Choroid plexus epithelial cell (primary cell): ENCODE measurements at places on chromosomes 2 and 18.
A peak's percentile ranks its signal among the peaks of the same experiment; 100 is the strongest.

- no peak for DNase-seq
Observed at GRCh38 chr2:12620759-12621158, 96.0 kb upstream of the TRIB2 start.

GRCh38 chr2:81263989-81264388 is 959.4 kb upstream of the LRRTM1 start:
- DNase-seq, result no peak

GRCh38 chr2:111638274-111638877 is 245.6 kb downstream of the ANAPC1 start:
- no peak for DNase-seq

DNA sequence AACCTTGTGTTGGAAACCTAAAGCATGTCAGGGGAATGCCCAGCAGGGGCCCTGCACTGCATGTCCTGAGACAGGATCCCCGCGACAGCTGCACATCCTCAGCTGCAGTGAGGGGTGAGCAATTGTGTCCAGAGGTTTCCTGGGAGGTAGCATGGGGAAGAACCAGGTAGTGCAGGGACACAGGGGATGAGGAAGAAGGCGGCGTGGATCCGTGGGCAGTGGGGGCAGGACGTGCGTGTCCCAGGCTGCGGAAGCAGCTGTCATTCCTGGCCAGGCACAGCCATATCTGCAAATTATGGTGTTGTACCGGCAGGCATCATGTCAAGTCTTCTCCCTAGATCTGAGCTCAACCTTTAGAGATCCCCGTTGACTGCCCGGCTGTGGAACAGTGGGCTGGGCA is 238.2 kb upstream of the MYT1L start:
- DNase-seq, result no peak

GRCh38 chr18:78241535-78242253 is 737.9 kb upstream of the SALL3 start:
- DNase-seq, result no peak

DNA sequence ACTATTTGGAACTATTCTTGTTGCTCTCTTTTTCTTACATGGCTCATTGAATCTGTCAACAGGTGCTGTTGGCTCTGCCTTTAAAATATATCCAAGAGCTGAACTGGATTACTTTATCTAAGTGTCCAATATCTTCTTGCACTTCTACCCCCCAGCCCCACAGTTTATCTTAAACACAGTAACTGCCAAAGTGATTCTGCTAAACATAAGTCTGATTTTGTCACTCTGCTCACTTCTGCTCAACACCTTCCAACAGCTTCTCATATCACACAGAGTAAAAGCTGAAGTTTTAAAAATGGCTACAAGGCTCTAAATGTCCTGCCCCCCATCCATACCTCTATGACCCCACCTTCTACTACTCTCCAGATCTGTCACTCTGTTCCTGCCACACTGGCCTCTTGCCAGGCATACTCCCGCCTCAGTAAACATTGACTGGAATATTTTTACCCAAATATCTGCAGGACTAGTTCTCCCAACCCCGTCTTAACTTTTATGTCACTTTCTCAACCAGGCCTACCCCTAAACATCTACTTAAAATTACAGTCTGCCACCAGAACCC is 130.7 kb downstream of the CCDC148 start:
- no peak for DNase-seq

GRCh38 chr2:82411071-82411470 is 2048.0 kb downstream of the SUCLG1 start:
- DNase-seq, result peak; percentile 31

DNA sequence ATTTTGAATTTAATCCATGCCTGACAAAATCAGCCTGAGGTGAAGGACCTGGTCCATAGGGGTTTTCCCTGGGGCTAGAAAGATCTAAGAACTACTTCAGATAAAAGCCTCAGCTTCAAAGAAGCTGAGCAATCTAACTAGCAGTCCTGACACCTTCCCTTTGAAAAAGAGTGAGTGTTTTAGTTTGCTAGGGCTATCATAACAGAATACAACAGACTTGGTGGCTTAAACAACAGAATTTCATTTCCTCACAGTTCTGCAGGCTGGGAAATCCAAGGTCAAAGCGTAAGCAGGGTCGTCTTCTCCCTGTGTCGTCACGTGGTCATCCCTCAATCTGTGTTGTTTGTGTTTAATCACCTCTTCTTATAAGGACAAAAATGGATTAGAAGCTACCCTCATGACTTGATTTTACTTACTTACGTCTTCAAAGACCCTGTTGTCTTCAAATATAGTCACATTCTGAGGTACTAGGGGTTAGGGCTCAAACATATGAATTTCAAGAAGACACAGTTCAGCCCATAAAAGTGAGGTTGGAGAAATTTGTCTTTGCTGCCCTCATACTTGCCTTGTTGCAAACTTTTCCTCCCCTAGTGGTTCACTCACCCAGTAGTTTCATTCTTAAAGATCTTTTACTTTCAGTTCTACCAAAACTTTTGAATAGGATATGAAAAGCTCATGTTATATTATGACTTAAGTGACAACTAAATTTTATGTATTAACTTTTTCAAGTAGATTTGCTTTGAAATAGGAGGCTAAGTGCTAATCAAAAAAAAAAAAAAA is 673.8 kb downstream of the ARHGAP15 start:
- DNase-seq, result peak; percentile 10

- peak; percentile 67 for DNase-seq
Observed at GRCh38 chr2:31558401-31559295, 22.1 kb downstream of the SRD5A2 start.

DNA sequence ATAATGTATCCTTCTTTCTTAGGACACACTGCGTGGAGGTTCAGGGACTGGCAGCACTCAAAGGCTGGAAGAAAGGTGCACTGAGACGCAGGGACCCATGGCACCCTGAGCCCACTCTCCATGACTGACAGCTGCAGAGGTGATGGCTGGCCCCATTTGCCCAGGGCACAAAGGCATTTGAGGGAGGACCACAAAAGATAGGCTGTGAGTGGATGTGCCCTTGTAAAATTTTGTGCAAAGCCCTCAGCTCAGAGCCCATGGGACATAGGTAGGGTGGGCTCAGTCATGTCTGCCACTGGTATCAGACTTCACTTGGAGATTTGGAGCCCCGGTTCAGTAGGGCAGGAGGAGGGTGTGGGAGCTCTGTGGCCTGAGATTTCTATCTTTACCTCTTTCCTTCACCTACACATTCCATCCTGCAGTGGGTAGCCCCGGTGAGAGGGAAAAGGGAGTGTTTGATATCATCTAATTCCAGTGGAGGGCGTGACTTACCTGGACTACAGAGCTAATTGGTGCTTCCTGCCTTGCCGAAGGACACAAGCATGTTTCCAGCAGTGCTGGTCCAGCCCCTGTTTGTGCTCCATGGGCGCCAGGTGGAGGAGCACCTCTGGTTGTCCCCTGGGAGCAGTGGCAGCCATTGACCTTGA is 312.2 kb downstream of the EN1 start:
- DNase-seq, result no peak

- DNase-seq, result no peak
Observed at GRCh38 chr2:197964720-197965119, 160.3 kb downstream of the PLCL1 start.

- peak; percentile 58 for DNase-seq
Observed at GRCh38 chr2:193824474-193824873, 1629.7 kb upstream of the TMEFF2 start.

GRCh38 chr2:241795021-241795999 is 13.7 kb upstream of the NEU4 start:
- no peak for DNase-seq

DNA sequence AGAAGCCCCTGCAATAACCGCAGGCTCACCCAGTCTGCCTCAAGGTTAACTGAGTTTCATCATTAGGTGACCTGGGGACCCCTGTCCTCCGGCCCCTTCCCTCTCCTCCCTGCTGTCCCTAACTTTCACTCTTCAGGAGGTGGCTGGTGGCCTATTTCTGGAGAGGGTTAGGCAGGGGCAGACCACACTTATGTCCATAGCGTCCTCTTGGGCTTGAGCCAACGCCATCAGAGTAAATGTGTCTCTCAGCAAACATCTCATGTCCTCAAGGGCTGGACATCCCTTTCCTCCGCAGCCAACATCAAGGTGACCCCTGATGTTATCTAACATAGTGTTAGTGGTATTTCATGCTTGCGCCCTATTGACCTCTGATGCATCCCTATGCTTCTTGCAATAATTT is 114.8 kb downstream of the BCL11A start:
- DNase-seq, result no peak

DNA sequence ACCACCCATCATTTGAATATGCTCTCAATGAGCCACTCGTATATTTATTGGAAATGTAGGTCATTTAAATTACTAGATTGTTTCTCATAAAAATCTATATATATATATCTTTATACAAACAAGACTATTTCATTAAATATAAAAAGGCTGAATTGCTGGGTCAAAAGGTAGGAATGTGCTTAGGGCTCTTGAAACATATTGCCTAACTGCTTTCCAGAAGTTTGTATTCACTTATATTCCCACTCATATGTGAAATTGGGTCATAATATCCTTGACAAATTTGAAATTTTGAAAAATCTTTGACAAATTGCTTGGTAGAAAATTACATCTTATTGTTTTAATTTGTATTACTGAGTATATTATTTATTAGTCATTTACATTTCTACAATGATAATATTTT is 999.8 kb upstream of the CDH2 start:
- peak; percentile 24 for DNase-seq

DNA sequence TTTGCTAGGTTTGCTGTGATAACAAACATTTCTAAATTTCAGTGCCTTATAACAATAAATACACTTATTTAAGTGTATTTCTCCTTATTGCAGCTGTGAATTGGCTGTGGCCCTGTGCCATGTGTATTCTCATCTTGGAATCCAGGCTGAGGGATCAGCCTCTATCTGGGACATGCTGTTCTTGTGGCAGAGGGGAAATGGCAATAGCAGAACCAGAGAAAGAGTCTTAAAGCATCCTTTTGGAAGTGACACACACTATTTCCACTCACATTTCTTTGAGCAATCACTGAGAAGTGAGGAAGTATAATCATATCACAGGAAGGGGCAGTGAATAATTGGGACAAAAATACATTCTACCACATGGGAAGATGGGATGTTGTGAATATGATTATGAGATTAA is 66.2 kb upstream of the PROKR1 start:
- DNase-seq, result peak; percentile 40

DNA sequence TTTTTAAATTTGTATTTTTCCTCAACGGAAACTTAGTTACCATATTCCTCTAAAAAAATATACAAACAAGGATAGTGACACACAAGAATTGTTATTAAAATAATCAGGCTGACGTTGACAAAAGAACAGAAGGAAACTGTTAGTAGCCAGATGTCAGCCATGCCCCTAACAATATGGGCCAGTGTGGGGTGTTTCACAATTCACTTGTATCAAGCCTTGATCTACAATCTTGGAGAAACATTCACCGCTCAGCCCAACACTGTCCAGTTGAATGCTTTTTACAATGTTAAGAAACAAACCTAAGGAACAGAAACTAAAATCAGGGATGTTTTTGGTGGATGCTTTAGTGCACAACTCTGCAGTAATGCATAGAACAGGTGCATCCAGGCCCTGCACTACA is 44.6 kb downstream of the TMEFF2 start:
- no peak for DNase-seq

GRCh38 chr2:224711381-224711780 is 4.8 kb downstream of the CCDC195 start:
- no peak for DNase-seq
